Stimulated activated CD8-positive, alpha-beta memory T cell treated with anti-CD3 and anti-CD28 coated beads, Interleukin-4, amount 100 ng/mL, for 1 hour (primary cell): ENCODE measurements at places on chromosomes 7 and 10.

DNA sequence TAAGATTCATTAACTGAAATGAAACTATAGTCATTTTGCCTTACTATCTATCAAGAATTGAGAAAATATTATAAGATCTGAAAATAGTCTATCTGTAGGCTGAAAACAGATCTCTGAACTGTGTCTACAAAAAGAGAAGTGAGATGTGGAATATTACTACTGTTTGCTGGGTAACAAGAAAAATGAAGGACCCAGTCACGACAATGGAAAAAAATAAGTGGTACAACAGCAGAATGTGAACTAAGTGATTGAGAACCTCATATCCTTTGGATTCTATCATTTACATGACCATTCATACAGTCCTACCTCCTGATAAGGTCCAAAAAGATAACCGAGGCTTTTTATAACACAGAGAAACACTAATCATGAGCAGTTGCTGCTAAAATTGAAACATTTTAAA, 94.3 kb downstream of the UBE2H start:
- no peak for DNase-seq

GRCh38 chr7:96685353-96685752, 24.3 kb downstream of the SEM1 start:
- no peak for DNase-seq

DNA sequence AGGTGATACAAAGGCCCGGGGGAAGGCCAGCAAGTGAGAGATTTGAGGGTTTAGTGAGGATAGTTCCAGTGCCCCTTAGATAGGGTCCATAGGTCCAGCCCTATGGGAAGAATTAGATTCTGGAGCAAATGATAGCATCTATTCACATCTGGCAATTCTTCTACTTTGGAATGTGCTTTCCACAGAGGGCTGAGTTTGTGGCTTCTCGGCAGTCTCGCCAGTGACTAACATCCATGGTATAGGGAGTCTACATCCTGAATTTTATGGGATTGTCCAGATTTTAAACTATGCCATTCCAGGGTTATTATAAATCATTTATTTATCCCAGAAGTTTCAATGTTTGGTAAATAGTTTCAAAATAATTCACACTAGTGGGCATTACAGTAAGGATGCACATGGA, 207.3 kb upstream of the ADO start:
- DNase-seq = no peak

GRCh38 chr10:104966563-104967297, 325.6 kb downstream of the SORCS3 start:
- DNase-seq = no peak

- DNase-seq = no peak
Measured at GRCh38 chr10:17075533-17076359, 53.9 kb downstream of the CUBN start.

DNA sequence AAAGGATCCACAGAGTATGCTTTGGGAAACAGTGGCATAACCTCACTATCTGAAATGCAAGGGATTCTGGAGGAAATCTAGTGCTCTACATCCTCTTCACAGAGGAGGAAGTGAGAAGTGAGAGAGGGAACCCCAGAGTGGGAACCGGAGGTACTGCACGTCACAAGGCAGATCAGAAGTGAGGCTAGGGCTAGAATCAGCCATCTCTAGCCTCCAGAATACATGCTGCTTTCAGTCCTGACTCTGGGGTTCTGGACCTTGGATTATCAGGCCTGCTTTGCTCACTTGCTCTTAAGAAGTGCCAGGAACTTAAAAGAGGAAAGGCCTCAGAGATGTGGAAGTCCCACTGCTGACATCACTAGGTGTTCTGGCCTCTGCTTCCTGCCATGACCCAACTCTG, 25.7 kb downstream of the ZNF503 start:
- DNase-seq = no peak

DNA sequence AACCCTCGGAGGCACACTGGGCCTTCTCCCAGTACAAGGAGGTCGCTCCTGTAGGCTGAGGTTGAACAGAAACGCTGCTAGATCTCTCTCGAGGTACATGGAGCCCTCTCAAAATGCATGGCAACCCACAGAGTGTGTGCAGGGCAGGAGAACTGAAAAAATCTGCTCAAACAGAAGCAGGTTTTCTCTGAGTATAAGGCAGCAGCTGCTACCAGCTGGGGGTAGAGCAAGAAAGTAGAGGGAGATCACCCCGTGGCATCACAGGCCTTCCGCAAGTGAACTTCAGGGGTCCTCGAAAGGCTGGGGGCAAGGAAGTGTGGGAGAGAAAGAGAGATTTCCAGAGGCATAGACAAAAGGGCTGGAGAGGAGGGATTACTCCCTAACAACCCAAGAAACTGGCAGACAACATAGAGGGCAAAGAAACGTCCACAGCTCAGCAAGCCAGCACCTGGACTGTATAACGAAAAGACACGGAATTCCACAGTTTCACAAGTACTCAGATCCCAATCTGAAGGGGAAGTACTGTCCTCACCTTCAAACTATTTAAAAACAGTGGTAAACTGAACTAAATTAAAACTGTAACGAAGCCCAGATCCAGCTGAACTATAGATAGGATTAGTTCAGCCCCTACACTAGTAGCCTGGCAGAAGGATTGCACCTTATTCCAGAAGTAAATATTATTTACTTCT, 299.2 kb downstream of the IPMK start:
- no peak for DNase-seq

- DNase-seq = no peak
Measured at GRCh38 chr7:132130497-132130896, 445.8 kb downstream of the PLXNA4 start.

DNA sequence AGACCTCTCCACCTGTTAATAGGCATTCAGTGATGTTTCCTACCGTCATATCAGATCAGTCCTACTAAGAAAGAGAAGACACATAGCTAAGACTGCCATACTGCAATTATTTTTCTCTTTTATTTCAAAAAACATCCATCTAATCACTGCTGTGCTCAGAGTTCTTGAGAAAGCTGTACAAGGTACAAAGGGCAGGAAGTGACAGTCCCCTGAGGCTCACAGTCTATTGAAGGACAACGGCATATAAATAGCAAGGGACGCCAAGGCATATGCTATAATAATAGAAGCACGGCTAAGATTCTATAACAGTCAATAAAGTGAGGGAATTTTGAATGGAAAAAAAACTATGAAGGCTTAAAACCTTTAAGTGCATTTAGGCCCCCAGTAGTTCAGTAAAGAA, 415.3 kb upstream of the NRP1 start:
- no peak for DNase-seq

- no peak for DNase-seq
Measured at GRCh38 chr7:135761751-135762488, 13.3 kb upstream of the FAM180A start.

DNA sequence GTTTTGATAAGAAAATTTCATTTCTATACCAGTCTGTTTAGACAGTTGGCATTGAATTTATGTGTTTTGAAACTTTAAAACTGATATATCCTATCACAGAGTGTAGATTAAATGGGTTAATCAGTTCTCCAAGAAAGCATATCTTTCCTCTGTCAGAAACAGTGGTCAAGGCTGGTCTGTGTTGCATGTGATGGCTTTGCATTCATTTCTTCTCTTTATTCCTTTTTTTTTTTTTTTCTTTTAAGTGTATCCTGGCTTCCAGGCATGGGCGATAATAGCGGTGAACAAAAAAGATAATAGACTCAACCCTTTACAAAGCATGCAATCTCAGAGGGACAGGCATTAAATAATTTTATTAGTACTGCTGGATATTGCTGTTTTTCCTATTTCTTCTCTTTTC, 136.6 kb downstream of the LRRC4 start:
- DNase-seq = no peak

DNA sequence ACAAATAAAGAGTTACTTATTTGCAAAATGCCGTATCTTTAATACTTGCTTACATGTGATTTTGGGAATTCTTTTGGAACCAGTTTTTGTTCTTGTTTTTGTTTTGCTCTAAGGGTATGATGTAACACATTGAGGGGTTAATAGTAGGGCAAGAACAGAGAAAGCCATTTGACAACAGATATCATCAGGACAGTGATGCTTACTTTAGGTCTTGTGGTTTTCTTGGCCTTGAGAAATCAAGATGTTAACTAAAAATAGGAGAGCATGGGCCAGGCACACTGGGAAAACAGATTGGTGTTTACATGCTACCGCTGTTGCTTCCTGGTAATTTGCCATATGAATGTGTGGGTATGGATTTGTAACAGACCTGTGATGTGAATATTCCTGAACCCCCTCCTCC, 3.7 kb downstream of the SAMD8 start:
- no peak for DNase-seq

DNA sequence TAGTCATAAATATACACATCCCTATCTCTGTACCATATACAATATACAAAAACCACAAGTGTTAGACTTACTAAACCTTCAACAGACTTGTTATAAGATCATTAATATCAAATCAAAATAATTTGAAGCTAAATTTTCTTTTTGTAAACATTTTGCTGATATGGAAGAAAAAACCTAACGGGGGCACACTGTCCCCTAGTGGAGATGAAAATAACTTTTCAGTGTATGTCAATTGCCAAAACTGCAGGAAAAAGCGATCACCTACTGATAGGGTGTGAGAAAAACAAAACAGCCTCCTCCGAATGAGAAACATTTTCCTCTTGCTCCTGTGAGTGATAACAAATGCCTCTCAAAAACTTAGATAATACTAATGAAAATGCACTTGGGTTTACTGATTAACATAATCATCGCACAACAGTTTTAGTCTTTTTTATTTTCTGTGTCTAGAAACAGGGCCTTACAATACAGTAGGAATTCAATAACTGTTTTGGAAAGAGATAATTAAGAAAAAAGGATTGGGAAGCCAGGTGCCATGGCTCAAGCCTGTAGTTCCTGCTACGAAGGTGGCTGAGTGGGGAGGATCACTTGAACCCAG, 322.7 kb downstream of the CRPPA start:
- DNase-seq = no peak

DNA sequence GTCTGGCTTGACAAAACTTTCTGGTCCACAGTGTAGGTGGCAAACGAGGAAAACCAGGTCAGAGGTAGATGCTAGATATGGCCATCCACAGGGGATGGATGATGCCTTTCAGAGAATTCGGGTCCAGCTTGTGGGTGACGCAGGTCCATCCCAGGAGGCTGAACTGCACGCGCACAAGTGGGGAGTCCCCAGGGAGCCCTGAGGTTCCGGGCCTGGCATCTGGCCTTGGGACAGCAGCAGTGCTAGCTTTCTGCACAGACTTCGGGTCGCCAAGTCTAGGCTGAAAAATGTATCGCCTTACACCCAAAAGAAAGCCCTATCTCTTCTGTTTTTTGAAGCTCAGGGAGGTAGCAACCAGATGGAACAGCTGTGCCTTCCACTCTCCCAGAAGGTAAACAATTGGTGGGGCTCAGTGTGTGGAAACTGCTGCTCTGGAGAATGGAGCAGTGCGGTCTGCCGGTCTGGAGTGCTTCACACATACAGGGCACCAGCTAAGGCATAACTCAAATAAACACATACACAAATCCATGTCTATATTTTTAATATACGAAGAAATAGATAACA, 119.3 kb upstream of the ACBD5 start:
- no peak for DNase-seq

DNA sequence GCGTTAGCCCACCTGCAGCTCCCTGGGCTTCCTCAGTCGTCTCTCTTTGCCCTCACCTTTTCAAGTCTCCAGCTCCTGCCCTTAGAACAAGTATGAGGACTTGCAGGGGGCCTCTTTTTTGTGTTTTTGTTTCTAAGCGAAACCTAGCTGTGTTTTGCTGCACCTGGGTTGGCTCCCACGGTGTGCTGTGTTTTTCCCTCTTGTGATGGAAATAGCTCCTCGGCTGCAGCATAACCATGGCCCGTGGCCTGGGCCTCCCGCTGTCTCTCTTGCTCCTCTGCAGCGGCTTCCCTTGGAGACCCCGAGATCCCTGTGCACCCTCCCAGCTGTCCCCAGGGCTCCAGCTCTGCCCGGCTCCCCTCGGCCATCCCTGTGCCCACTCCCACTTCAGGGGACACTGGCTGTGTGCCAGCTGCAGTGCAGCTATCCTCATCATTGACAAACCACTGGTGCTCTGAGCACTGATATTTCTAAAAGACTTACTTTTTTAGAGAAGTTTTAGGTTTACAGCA, 75.6 kb upstream of the TCERG1L start:
- DNase-seq = no peak

GRCh38 chr10:55378196-55378595, 577.2 kb upstream of the PCDH15 start:
- no peak for DNase-seq

- DNase-seq = no peak
Measured at GRCh38 chr7:48255046-48255445, 83.8 kb downstream of the ABCA13 start.

DNA sequence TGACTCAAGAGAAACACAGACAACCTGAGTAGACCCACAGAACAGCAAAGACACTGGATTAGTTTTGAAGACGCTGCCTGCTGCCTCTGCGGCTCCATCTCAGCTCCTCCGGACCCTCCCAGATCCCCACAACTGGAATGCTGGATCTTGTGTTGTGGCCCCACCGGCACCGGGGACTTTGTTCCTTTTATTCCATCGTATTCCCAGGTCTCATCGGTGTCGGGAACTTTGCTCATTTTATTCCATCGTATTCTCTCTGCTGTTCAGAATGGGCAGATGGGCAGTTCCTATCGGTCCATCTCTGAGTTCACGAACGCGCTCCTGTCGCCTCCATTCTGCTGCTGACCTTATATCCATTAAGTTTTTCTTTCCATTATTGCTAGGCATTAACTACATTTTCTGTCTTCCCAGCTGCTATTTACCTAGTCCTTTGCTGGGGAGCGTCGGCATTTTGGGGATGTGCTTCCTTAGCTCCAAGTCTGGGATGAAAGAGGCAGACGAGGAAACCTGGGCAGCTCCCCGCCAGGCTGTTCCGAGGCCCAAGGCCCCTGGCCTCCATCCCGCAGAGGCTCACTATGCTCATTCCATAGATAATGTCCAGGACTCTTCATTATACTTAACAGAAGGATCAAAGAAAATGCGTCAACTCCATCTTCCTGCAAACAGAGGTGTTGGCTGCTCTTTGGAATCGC, 192.4 kb downstream of the MAD1L1 start:
- no peak for DNase-seq

DNA sequence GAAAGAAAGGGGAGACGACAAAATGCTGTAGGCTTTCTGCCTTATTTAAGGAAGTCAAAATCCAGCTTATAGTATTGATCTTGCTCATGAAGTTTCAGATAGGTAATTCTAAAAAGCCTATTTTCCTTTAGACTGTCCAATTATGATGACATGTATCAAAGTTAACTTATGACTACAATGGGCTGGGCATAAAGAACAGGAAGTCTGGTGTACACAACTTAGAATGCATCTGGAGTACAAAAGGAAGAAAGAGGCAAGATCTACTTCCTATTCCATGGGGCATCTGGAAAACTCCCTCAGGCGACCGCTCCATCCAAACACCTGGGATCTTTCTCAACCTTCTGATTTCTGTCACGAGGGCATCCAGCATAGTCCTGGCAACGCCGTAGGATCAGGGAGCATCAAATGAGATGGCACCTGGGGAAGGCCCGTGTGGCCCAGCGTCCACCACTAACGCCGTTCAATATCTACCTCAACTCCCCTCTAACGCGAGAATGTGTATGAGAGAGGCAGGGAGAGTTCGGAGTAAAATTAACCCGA, 512 bp downstream of the FAM24B start:
- DNase-seq = no peak

DNA sequence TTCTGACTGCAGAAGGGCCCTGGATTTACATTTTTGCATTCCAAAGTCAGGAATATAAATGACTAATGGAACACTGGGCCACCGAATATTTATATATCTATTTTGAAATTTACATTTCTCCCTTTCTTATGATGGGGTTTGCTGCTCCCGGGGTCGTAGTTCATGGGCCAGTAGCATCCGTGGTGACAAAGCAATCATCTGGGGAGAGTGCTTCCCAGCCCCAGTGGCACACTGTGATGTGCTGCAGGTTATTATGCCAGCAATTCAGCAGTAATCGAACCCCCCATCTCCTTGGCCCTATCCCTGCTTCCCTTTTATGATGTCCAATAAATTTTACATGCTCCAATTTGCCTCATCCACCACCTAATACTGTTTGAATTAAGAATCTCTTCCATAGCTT, 837.5 kb downstream of the LRMDA start:
- DNase-seq = no peak
